ENCODE measurements at places on chromosomes 11 and 22. TPM values are rescaled to one million over a fixed set of nuclear protein-coding genes. Genes with fewer than 3 reads are reported as not detected.

RTN4RL2 gene
- total RNA-seq = 0.25 TPM

UPB1 gene
- total RNA-seq = not detected

COX8A gene
- total RNA-seq = 521 TPM

DNA sequence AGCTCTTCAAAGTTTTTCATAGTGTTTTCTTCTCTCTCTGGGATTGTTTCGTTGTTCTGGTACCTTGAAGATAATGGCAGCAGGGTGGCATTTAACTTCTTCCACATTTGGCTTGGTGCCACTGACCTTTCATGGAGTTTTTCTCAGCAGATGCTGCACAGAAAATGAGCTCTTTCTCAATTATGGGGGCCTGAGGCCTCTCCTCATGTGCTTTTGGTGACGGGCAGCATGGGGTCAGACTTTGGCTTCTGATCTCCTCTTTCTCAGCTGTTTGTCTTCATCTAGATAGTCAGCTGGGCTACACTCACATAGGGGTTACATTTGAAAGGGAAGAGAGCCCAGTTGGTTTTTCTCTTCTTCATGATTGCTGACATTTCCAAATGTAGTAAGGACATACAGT, 76.3 kb downstream of the FAT3 start:
- peaks cover 47% of the 10 kb centered on the region for H3K4me1 ChIP-seq
- no peak overlapping the region for H3K4me3 ChIP-seq
- H3K27ac ChIP-seq = no peak overlapping the region
- no peak for DNase-seq
- no peaks in the 10 kb centered on the region for H3K27me3 ChIP-seq

GRCh38 chr11:134764367-134764766, 352.3 kb upstream of the B3GAT1 start:
- H3K4me3 ChIP-seq = no peak overlapping the region
- no peaks in the 10 kb centered on the region for H3K36me3 ChIP-seq
- H3K4me1 ChIP-seq = no peaks in the 10 kb centered on the region
- no peak overlapping the region for H3K27ac ChIP-seq

- H3K27ac ChIP-seq = no peak overlapping the region
- no peak for DNase-seq
- peaks cover 1% of the 10 kb centered on the region for H3K27me3 ChIP-seq
Observed at GRCh38 chr22:22527312-22527711, 7.2 kb upstream of the ZNF280A start.

- H3K27me3 ChIP-seq = peaks cover 3% of the 10 kb centered on the region
- peaks cover under 1% of the 10 kb centered on the region for H3K36me3 ChIP-seq
- no peak overlapping the region for H3K27ac ChIP-seq
- no peak overlapping the region for H3K4me3 ChIP-seq
- H3K4me1 ChIP-seq = peaks cover 20% of the 10 kb centered on the region
- DNase-seq = no peak
Observed at GRCh38 chr11:13242564-13242963, 35.0 kb upstream of the BMAL1 start.

DNA sequence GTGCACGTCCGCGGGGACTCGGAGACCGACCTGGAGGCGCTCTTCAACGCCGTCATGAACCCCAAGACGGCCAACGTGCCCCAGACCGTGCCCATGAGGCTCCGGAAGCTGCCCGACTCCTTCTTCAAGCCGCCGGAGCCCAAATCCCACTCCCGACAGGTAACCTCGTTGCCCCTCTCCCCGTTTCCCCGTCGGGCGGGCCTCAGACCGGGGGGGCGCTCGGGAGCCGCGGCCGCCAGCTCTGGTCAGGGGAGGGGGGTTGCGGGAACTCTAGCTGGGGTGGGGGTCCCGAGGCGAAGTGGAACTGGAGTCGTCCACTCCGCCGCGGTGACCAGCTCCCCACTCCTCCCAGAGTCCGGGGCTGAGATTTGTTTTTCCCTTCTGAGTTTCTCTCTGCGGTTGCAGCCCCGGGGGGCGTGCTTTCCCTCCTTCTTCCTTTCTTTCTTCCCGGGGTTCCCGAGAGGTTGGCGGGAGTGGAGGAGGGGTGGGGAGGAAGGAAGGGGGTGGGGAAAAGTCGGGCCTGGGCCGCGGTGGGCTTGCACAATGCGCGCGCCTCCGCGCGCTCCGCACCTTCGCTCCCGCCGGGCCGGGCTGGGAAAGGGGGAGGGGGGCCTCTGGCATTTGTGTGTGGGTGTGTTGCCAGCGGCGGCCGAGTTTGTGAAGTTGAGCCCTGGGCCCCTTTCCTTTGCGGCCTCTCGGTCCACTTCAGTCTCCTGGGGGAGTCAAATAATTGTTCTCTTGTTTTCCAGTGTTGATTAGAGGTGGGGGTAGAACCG, 952 bp downstream of the YAP1 start:
- peak overlapping the region; percentile 97 for H3K4me3 ChIP-seq
- H3K27ac ChIP-seq = peak overlapping the region; percentile 98
- DNase-seq = peak; percentile 48
- peaks cover 32% of the 10 kb centered on the region for H3K36me3 ChIP-seq
- H3K4me1 ChIP-seq = peaks cover 46% of the 10 kb centered on the region

DNA sequence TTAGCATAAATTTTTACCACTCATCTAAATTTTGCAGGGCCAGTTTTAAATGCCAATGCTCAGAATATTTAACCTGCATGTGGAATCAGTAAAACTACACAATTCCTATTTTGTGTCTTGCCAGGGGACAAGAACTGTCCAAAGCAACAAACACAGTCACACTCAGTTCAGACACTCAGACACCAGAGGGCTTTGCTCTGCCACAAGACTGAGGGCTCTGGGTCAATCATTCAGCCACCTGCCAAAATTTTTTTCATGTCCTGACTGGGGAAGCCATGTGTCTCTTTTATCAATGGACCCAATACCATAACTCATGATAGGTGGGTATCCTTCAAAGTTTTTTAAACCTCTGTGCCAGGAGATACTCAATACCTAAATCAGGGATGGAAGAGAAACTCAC, 304.0 kb upstream of the ANO3 start:
- H3K36me3 ChIP-seq = no peaks in the 10 kb centered on the region
- H3K4me1 ChIP-seq = 0 out of 2 replicates have a peak, but pooled peaks cover 8% of the 10 kb centered on the region
- no peak for DNase-seq
- no peaks in the 10 kb centered on the region for H3K27me3 ChIP-seq

GRCh38 chr11:43950311-43950855, 7.9 kb downstream of the C11orf96 start:
- no peak overlapping the region for H3K27ac ChIP-seq
- H3K4me1 ChIP-seq = peaks cover 3% of the 10 kb centered on the region
- H3K27me3 ChIP-seq = peaks cover 34% of the 10 kb centered on the region
- no peaks in the 10 kb centered on the region for H3K36me3 ChIP-seq
- H3K4me3 ChIP-seq = no peak overlapping the region
- DNase-seq = no peak

- H3K27ac ChIP-seq = peak overlapping the region; percentile 70
- H3K4me1 ChIP-seq = peaks cover 17% of the 10 kb centered on the region
- peaks cover 18% of the 10 kb centered on the region for H3K36me3 ChIP-seq
- no peak overlapping the region for H3K4me3 ChIP-seq
- peak; percentile 75 for DNase-seq
Observed at GRCh38 chr11:62694455-62695167, 5.3 kb upstream of the LRRN4CL start.

- DNase-seq = no peak
- peak overlapping the region; percentile 98 for H3K4me3 ChIP-seq
- H3K27me3 ChIP-seq = peaks cover 5% of the 10 kb centered on the region
- peaks cover 71% of the 10 kb centered on the region for H3K4me1 ChIP-seq
- H3K36me3 ChIP-seq = peaks cover 21% of the 10 kb centered on the region
- peak overlapping the region; percentile 71 for H3K27ac ChIP-seq
Observed at GRCh38 chr11:86801364-86801763, 1.0 kb downstream of the PRSS23 start.

DNA sequence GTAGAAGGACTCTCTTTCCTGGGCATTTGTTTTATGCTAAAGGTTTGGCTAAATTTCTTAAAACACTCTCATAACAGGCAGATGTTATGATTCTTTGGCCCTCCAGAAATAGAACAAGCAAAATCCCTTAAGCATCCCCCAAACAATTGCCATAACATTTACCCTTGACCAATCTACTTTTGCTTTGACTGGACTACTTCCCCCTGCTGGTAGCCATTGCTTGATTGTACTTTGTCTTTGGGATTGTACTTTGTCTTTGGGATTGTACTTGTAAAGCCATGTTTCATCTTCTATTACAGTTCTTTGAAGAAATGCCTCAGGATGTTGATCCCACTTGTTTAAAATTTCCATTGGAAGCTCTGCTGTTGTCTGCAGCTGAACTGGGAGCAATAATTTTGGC, 53.3 kb upstream of the GLYAT start:
- peaks cover 13% of the 10 kb centered on the region for H3K4me1 ChIP-seq
- no peaks in the 10 kb centered on the region for H3K36me3 ChIP-seq
- H3K27ac ChIP-seq = no peak overlapping the region
- DNase-seq = no peak

- peaks cover 53% of the 10 kb centered on the region for H3K27me3 ChIP-seq
- DNase-seq = peak; percentile 9
- H3K36me3 ChIP-seq = no peaks in the 10 kb centered on the region
- H3K4me3 ChIP-seq = no peak overlapping the region
Observed at GRCh38 chr11:120013325-120014250, 124.3 kb downstream of the TRIM29 start.

- peaks cover 31% of the 10 kb centered on the region for H3K4me1 ChIP-seq
- H3K27ac ChIP-seq = peak overlapping the region; percentile 96
- no peaks in the 10 kb centered on the region for H3K36me3 ChIP-seq
- peak; percentile 93 for DNase-seq
Observed at GRCh38 chr11:107770551-107770951, 58.7 kb upstream of the SLN start.

- no peaks in the 10 kb centered on the region for H3K4me1 ChIP-seq
- DNase-seq = no peak
- no peak overlapping the region for H3K4me3 ChIP-seq
- no peak overlapping the region for H3K27ac ChIP-seq
Observed at GRCh38 chr11:15878756-15879155, 477.6 kb downstream of the SOX6 start.

DNA sequence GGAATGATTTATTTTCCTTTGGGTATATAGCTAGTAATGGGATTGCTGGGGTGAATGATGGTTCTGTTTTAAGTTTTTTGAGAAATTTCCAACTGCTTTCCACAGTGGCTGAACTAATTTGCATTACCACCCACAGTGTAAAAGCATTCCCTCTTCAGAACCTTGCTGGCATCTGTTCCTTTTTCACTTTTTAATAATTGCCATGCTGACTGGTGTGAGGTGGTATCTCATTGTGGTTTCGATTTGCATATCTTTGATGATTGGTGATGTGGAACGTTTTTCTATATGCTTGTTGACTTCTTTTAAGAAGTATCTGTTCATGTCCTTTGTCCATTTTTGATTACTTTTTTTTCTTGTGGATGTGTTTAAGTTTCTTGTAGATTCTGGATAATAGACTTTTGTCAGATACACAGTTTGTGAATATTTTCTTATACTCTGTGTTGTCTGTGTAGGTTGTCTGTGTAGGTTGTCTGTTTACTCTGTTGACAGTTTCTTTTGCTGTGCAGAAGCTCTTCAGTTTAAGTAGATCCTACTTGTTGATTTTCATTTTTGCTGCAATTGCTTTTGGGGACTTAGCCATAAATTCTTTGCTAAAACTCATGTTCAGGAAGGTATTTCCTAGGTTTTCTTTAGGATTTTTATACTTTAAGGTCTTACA, 291.8 kb upstream of the DDI1 start:
- peaks cover 7% of the 10 kb centered on the region for H3K4me1 ChIP-seq
- no peaks in the 10 kb centered on the region for H3K27me3 ChIP-seq
- H3K27ac ChIP-seq = no peak overlapping the region

Data from HFFc6 (cell line).